ENCODE measurements at places on chromosomes 7 and 10. TPM values are rescaled to one million over a fixed set of nuclear protein-coding genes. Genes with fewer than 3 reads are reported as not detected.
A peak's percentile ranks its signal among the peaks of the same experiment; 100 is the strongest.

DNA sequence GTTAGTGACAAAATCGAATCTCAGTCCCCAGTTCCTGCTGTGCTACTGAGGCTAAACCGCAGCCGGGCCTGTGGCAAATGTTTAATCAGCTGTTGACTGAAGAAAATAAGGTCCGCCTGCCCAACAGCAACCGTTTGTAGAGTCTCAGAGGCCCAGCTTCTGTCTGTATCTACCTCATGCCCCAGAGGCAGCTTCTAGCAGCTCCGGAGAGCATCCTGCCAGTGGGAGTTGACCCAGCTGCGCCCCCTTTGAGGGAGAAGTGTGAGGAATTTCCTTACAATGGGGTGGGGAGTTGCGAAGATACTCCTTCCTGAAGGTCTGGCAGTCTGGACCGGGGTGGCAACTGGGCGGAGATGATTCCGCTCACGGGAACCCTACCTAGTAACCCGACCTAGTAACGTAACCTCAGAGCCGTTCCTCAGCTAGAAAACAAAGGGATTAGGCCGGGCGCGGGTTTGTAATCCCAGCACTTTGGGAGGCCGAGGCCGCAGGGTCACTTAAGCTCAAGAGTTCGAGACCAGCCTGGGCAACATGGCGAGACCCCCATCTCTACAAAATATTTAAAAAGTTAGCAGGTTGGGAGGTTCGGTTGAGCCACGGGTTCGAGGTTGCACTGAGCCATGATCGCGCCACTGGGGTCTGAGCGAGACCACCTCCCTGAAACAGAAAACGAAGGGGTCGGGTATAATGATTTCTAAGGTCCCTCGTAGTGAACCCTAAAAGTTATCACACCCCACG is 846 bp upstream of the ZNF775 start:
- peak; percentile 86 for DNase-seq

- no peak for DNase-seq
Measured at GRCh38 chr10:102431452-102432124, 786 bp downstream of the CUEDC2 start.

DNA sequence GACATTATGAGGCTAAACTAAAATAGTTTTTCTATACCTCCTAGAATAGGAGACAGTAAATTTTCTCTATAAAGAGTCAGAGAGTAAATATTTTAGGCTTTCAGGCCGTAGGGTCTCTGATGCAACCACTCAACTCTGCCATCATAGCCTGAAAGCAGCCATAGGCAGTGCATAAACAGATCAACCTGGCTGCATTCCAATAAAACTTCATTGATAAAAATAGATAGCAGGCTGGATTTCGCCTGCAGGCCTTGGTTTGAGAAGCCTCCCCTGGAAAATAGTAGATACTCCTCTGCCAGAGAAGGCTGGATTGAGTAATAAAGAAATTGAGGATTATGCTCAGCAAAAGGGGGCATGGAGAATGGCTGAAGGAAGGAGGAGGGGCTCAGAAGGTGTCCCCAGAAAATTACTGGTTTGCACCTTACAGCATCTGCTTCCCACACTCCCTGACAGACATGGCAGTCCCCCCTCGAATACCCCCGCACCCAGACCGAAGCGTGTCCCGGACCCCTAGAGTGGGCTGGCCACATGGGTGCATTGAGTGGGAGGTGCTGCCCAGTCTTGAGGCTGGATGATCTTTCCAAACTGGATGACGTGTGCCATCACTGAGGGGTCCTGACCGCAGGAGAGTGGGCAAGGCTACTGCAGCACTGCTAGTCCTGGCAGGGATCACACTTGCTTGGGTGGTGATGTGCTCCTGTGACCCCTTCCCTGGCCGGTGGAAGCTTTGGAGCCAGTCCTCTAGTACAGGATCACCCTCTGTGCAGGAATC is 126.6 kb downstream of the PTPN20 start:
- peak; percentile 6 for DNase-seq

GRCh38 chr7:20828947-20829346 is 42.3 kb upstream of the SP8 start:
- no peak for DNase-seq

GRCh38 chr7:117949232-117949631 is 76.0 kb upstream of the CTTNBP2 start:
- no peak for DNase-seq

The UPK3BL2 gene
- total RNA-seq, result 10.5 TPM

DNA sequence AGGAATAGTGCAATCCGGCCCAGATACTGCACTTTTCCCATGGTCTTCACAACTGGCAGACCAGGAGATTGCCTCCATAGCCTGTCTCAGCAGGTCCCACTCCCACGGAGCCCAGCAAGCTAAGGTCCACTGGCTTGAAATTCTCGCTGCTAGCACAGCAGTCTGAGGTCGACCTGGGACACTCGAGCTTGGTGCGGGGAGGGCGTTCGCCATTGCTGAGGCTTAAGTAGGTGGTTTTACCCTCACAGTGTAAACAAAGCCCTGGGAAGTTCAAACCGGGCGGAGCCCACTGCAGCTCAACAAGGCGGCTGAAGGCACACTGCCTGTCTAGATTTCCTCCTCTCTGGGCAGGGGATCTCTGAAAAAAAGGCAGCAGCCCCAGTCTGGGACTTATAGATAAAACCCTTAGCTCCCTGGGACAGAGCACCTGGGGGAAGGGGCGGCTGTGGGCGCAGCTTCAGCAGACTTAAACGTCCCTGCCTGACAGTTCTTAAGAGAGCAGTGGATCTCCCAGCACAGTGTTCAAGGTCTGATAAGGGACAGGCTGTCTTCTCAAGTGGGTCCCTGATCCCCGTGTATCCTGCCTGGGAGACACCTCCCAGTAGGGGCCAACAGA is 293.5 kb upstream of the GALNT17 start:
- DNase-seq, result no peak
